Fibroblast of mammary gland (primary cell): ENCODE measurements at places on chromosomes 2 and 18.

DNA sequence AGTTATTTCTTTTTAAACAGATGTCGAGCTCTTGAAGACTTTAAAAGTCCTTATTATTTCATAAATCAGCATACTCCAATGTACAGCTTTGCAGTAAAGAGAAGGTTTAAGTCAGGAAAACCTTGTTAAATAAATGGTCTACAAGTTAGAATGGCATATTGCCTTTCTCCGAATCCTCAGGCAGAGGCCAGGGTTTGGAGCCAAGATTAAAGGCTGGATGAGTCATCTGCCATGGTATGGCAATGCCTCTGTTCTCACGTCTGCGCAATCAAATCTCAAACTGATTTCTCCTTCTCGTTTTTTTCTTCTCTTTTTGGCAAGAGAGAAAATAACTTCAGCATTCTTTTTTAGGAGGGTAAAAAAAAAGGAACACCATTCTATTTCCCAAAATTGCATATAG, 5.6 kb upstream of the KCNJ3 start:
- peak; percentile 23 for DNase-seq

DNA sequence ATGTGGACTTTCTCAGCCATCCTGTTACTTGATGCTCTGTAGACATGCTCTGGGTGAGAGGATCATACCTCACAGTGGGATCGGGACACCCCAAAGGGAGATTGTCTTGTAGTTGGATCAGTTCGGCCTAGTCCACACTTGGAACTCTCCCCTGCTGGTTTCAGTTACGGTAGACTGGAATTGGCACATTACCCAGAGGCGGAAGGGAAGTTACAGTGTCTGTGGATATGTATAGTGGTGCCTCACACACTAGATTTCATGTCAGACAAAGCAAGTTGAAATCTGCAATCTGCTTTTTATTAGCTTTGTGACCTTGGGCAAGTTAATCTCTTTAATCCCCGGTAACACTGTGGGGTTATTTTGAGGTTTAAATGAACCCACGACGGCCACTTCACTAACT, 16.2 kb upstream of the CTAGE1 start:
- peak; percentile 71 for DNase-seq

DNA sequence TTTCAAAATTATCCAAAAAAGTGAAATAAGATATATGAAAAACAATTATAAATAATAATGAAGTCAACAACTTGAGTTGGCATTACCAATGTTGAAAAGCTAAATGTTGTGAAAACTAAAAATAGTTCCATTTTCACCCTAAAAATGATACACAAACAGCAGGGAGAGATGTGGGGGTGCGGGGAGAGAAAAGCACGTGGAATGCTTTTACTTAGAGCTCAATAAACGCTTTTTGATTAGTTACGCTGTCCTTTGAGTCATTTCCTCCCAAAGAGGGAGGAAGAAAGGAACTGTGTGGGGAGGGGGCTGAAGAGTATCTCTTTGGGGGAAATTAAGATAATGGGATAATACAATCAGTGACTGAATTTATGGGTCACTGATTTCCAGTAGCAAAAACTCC, 29.2 kb downstream of the ZNF521 start:
- no peak for DNase-seq

DNA sequence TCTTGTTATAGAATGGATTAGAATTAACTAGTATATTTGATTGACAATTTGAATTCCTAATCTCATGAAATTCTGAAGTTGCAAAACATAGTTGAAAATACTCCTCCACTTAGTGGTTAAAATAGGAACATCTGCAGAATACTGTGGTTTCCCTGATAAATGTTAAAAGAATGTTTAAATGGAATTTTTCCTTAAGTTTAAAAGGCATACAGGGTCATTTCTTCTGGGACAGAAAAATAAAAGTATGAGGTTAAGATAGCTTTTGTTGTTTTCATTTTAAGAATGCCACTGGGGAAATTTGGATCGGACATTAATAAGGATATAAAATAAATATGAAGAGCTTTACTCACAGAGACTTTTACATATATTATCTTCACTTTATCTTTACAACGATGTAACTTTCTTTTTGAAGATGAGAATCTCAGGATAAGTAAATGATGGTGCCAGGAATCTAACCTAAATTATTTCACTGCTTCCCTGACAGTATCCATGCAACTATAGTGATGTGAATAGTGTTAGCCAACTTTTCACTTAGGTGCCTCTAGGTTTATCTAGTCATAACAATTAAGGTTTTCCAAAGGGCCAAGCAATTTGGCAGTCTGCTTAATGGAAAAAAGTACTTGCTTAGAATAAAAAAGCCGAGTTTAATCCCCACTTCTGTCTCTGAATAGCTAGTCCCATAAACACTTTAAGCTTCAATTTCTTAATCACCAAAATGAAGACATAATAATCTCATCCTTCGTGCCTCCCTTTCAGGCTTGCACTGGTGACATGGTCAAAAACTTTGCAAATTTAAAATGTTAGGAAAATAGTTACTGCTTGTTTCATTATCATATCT, 151.8 kb upstream of the STK17B start:
- peak; percentile 66 for DNase-seq

DNA sequence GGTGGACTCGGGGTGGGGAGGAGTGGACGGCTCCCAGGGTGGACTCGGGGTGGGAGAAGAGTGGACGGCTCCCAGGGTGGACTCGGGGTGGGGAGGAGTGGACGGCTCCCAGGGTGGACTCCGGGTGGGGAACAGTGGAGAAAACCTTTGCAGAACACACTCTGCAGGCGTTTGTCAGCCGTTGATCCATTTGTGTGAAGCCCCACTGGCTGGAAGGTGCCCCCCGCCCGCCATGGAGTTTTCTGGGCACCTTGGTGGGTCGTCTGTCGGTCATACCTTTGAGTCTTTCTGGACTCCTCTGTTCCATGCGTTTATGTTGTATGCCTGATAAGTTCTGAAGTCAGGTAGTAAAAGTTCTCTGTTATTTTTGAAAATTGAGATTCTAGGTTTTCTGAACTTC, 12.5 kb downstream of the CTDP1 start:
- DNase-seq: no peak

GRCh38 chr2:151673016-151673415, 61.3 kb downstream of the NEB start:
- DNase-seq: no peak

- no peak for DNase-seq
Measured at GRCh38 chr2:132437852-132438669, 21.5 kb downstream of the GPR39 start.

GRCh38 chr2:204081487-204082425, 145.2 kb downstream of the ICOS start:
- no peak for DNase-seq

DNA sequence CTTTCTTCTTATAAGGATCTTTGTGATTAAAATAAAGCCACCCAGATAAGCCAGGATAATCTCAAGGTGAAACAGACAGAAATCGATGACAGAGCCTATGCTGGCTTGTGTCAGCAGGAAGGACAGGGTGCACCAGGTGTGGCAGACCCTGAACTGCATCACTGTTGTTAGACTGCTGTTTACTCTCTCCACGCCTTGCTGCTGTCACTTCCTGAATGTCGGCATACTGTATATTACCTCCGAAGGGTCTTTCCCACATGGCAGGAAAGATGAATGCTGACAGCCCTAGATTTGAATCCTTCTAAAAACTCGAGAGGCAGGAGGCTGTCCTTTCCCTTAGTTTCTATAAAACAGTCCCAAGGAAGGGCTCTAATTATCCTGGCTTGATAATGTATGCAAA, 18.9 kb upstream of the TMEM163 start:
- no peak for DNase-seq

DNA sequence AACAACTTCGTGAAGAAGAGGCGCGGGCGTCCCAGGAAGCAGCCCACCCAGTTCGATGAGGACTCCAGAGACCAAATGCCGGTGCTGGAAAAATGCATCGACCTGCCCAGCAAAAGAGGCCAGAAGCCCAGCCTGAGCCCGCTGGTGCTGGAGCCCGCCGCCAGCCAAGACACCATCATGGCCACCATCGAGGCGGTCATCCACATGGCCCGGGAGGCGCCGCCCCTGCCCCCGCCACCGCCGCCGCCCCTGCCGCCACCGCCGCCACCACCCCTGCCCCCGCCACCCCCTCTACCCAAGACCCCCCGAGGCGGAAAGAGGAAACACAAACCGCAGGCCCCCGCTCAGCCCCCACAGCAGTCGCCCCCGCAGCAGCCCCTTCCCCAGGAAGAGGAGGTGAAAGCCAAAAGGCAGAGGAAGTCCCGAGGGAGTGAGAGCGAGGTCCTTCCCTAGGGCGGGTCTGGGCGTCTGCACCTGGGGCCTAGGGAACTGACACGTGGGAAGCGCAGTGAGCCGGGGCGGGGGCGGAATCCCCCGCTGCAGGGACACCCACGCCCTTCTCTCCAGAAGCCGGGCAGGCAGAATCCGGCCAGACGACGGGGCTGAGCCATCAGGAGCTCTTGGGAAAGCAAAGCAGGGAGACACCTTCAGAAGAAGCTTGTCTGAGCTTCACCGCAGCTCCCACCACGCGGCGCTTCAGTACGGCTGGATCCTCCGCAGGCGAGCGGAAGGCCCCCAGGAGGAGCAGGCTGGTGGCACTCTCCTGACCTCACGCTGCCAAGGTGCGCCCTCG, 382.8 kb downstream of the SETBP1 start:
- no peak for DNase-seq

DNA sequence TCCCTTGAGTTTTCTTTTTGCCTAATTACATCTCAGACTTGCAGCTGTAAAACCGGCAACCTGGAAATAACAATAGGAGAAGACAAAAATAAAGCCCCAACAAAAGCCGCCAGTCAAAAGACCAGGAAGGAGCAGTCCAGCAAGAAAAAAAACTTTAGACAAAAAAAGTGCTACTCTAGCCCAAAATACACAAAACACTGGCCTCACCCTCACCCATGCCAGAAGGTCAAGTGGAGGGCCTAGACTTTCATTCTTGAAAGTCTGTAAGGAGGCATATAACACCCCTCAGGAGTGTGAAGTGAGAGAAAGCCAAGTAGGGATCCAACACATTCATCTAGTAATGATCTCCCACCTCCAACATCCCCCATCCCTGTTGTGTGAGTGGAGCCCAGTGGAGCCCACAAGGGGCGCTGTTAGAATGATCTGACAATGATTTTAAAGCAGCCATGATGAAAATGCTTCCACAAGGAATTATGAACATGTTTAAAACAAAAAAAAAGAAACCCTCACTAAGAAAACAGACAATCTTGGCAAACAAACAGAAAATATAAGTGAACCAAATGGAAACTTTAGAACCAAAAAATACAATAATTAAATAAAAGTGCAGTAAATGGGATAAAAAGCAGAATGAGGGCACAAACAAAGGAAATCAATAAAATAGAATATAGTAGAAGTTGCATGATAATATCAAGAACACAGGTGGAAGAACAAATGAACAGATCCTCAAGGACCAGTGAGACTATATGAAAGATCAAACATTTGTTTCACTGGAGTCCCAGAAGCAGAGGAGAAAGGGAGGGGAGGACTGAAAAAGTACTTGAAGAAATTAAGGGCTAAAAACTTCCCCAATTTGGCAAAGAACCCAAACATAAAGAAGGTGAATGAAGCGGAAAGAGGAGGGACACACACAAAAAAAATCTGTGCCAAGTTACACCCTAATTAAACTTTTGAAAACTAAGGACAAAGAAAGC, 23.9 kb downstream of the SESTD1 start:
- DNase-seq: no peak

DNA sequence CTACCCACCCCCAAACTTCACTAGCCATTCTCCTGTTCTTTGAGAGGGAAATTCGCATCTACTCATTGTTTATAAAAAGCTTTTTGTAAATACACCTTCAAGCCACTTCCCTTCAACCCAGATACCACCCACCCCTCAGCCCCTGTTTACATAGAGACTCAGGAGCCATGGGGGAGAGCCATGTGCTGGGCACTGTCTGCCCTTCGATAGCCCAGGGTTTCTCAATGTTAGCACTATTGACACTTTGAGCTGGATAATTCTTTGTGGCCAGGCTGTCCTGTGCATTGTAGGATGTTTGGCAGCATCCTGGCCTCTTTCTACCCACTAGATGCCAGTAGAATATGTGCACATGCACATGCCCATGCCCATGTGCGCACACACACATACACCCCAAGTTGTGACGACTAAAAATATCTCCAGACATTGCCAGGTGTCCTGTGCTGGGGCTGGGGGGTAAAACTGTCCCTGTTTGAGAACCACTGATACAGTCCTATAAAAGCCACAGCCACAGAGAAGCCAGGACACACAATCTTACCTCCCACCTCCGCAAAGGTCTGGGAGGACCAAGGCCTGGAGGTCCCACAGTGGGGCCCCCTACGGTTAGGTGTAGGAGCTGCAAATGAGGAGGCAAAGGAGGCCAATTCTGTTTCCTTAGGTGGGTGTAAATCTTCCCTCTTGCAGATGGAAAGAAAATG, 44.5 kb upstream of the ASPRV1 start:
- no peak for DNase-seq

GRCh38 chr2:179692610-179693009, 168.8 kb downstream of the ZNF385B start:
- no peak for DNase-seq

GRCh38 chr2:164498836-164499235, 122.4 kb downstream of the GRB14 start:
- no peak for DNase-seq

DNA sequence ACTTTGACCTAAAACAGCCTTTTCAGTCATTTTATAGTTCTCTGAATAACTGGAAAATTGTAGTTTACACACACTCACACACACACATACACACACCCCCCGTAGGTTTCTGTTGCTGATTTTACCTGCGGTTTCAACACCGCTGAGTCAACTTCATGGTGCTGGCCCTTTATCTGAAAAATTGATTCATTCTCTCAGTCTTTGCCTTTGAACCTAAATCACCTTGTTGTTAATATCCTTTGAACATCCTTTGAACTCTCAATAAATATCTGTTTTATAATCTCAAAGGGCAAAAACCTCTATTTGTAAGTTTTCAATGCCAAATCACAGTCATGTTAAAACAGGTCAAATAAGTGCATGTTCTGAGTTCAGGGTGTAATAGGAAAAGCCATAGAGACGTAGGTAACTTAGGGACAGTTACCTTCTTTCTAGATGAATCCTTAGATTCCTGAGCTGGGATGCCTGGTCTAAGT, 109.0 kb upstream of the BZW1 start:
- DNase-seq: no peak
